GOT3 (cell line): ENCODE measurements at places on chromosomes 7 and 10.
A peak's percentile ranks its signal among the peaks of the same experiment; 100 is the strongest.

DNA sequence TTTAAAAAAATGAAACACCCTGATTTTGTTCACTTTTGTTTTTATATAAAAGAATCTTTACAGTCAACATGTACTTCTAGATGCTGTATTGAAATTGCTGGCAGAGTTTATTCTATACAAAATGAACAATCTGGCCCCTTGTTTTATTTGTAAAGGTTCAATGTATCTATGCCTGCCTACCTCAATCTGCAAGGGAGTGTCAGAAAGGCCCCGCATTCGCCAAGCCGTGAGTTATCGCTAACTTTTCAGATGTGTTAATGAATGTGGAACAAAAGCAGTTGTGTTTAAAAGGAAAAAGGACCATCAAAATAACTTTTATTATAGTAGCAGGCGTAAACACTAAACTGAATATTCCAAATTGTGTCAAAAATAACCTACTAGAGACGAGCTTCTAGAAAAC lies 14.6 kb downstream of the LUC7L2 start:
- no peak for DNase-seq

- DNase-seq: no peak
Observed at GRCh38 chr7:156956727-156957126, 7.2 kb downstream of the NOM1 start.

GRCh38 chr7:67455508-67455907 lies 458.9 kb downstream of the TYW1 start:
- no peak for DNase-seq

- DNase-seq: peak; percentile 12
Observed at GRCh38 chr10:68208424-68209042, 23.4 kb downstream of the ATOH7 start.

DNA sequence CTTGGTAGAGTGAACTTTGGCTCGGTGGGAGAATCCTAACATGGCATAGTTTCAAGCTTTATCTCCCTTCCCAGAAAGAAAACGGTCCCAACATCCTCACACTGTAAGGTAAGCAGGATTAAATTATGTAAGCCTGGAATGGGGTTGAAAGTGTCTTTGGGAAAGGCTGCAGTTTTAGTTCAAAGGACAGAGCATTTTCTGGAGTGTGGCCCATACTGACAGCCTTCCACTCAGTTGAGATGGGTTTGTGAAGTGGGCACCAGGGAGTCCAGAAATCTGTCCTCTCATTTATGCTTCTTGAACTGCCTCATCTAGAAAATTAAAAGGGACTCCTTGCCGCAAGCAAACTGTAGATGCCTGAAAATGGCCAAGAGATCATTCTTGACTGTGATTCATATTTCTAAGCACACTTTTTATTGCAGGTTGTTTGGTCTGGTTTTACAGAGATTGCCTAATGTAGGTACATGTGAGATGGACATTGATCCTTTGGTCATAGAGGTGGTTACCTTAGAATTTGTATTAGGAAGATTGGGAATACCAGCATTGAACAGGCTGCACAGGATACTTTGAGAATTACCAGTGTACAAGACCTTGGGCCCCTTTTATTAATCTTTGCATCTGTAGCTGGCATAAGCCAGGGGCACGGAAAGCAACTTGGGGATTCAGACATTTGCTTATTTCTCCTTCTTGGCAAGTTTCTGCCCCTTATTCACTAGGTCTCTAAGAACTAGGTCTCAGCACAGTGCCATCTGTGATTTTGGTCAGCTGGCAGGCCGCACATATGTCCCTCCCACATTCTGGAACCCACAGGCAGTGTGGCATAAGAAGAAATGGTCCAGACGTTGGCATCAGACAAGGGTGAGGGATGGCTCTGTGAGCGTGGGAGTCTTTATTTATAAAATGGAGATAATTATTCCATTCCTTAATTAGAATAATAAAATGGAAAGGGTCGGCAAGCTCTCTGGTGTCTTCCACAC lies 125.9 kb downstream of the GLCCI1 start:
- DNase-seq: no peak

DNA sequence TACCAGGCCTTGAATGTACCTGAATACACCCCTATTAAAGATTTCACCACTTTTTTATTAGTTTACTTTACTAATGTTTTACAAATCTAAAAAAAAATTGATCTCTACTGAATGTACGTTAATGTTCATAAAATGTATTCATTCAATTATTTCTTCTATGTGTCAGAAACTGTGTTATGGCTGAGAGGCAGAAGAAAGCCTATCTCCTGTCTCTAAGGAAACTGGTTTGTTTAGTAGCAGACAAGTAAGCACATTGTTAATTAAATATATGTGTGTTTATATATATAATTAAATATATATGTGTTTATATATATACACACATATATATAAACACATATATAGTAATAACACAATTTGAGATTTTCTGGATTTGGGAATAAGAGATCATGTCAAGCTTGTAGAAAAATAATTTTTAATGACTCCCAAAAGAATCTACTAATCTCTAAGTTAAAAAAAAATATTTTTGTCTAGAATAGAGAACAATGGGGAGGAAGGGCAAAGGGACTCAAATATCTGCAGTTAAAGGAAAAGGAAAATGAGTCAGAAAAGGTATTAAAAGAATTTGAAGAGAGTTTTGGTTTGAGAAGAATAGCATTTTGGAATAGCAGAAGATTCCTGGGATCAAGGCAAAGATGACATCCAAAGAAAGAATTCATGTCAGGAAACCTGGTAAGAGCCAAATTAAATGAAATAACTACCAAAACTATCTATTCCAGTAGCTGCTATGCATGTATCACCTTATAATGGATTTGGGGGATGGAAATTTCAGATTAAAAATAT lies 92.1 kb downstream of the CH25H start:
- DNase-seq: no peak

GRCh38 chr7:99129001-99129400 lies 14.9 kb downstream of the SMURF1 start:
- no peak for DNase-seq

- no peak for DNase-seq
Observed at GRCh38 chr7:109660401-109660800, 1090.7 kb downstream of the DNAJB9 start.

GRCh38 chr7:83649701-83650100 lies 762 bp upstream of the SEMA3E start:
- DNase-seq: no peak

GRCh38 chr7:143005632-143006260 lies 21.2 kb downstream of the OR9A2 start:
- DNase-seq: no peak

- DNase-seq: no peak
Observed at GRCh38 chr7:94056796-94057207, 52.6 kb upstream of the BET1 start.

DNA sequence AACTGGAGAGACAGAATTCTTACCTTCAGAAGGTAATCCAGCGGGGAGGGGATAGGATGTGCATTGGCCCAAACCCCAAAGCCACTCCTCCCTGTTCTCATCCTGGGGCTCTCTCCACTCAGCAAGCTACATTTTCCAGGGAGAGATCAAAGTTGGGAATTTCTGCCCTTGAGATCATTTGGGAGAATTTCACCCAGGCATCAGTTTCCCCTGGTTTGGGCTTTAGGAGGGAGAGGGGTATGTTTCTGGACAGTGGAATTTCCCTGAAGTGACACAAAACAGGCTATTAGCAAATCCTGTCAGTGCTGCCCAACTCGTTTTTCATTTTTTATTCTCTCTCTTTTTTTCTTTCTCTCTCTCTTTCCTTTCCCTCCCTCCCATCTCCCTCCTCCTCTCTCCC lies 35.7 kb downstream of the CYP17A1 start:
- no peak for DNase-seq

DNA sequence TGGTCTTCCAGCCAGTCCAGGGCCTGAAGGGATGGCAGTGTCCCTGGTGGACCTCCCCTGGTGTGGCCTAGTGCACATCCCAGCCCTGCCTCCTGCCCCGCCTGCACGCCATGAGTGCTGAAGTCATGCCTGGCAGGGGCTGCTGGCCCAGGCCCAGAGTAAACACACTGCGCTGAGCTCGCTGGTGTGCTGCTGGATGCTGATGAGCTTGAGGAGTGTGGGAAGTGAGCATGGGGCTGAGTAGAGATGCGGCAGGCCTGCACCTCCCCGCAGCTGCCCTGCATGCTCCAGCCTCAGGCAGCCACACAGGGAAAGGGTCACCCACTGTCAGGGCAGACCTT lies 43.2 kb downstream of the HTRA1 start:
- peak; percentile 30 for DNase-seq

- no peak for DNase-seq
Observed at GRCh38 chr10:24133835-24134234, 75.1 kb upstream of the KIAA1217 start.

DNA sequence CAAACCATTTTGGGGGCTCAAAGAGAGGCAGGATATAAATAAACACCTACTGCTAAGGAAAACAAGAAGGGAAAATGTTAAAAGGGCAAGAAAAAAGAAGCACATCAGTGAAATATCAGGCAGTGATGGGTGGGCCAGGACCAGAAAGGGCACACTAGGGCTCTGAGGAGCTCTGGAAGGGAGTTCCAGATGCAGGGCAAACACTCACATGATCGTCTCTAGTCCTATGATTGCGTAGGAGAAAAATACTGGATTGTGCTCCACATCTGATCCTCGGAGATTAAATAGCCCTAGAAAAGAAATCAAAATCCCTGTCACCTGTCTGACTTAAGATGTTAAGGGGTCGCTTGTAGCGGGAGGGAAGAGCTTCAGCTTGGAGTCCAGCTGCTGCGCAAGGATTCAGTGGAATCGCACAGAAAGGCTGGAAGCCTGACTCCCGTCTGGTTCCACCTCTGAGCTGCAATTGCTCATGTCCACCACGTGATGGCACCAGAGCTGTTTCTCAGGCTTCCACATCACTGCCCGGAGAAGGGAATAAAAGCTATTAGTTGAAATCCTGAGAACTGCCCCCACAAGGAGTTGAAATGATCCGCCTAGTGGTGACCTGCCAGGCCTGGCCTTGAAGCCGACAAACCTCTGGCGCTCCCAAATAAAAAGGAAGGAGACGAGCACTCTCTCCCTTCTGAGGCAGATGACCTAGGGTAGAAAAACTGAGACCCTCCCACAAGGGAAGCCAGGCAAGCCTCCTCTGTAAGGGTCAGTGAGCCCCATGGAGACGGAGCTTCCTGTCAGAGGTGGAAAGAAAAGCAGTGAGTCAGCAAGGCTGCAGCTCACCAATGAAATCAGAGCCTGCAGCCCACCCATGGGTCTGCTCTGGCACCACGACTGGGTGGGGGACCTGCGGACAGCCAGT lies 39.2 kb downstream of the XPNPEP1 start:
- peak; percentile 40 for DNase-seq

DNA sequence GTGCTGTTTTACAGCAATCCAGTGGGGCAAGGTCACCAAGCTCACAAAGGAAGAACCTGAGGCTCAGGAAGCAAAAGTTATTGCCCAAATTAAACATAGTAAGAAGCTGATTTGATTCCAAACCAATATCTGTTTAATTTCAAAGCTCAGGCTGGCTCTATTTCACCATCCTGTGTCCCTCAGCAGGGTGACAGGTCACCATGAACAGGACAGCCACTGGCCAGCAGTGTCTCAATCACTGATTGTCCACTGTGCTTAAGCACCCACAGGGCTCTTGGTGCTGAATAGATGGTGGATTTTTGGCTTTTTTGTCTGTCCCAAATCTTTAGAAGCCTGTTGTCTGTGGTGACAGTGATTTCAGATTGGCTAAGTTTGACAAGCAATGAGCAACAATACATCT lies 146.4 kb upstream of the ZNF32 start:
- no peak for DNase-seq

- no peak for DNase-seq
Observed at GRCh38 chr7:122304996-122305421, 459 bp upstream of the FEZF1 start.

- DNase-seq: no peak
Observed at GRCh38 chr10:113945075-113945686, 90.7 kb downstream of the NHLRC2 start.

DNA sequence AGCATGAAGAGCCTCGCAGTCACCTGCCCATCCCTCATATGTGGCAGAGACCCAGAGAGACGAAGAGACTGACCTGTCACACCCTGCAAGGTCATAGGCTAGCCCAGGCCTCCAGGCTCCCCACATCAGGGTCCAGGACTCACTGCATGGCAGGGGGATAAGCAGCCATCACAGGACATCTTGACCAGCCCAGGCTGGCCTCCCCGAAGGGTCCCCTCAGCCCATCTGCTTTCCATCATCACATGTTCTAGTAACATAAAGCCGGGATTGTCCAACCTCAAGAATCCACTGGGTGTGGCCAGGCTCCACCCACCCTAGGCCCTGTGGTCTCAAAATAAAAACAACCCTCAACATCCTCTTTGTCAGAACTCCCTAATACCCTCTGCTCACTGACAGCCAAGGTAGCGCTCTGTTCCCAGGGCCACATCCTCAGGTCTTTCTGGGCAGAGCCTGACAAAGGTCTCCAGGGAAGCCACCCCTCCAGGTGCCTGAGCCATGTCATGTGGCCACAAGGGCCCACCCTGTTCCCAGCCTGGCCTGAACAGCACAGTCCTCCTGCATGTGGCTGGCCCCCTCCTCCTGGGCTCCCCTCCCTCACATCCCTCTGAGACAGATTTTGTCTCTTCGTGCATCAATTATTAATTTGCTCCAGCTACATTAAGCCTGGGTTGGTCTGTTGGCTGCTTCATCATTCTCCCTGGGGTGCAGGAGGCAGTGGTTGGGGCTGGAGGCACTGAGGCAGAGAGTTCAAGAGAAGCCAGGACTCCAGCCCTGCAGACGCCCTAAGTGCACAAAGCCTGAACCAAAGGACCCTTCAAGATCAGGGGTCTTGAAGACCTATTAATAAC lies 131.8 kb upstream of the UNC5B start:
- no peak for DNase-seq

DNA sequence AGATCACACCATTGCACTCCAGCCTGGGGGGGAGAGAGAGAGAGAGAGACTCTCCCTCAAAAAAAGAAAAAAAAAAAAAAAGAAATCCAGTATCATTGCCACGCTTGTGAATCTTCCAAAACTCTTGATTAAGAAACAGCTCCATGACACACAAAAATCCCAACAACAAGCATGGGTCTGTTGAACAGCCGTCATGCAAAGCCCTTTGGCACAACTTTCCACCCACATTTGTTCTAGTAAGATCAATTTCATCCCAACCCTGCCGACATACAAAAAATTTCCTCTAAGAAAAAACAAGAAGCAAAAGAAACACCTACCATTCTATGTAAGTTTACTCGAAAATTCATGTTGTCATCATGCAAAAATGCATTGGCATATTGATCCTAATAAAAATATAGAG lies 62.8 kb downstream of the ARMH3 start:
- DNase-seq: no peak

DNA sequence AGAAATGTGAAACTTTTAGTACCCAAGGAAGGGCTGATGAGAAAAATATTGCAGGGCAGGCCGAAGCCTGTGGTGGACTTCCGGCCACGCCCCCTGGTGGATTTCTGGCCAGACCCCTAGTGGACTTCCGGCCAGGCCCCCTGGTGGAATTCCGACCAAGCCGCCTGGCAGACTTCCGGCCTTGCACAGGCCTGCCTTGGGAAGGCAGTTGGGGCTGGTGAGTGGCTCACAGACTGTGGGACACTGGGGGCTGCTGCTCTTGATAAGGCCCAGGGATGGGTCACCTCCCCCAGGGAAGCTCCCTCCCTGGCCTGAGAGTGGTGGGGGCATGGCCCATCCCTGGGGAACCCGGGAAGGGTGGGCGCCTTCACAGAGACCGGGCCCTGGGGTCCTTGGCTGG lies 116.4 kb upstream of the MKI67 start:
- no peak for DNase-seq

- no peak for DNase-seq
Observed at GRCh38 chr10:112376396-112376790, 2.5 kb downstream of the ACSL5 start.
